ENCODE measurements at places on chromosomes 12 and 14. TPM values are rescaled to one million over a fixed set of nuclear protein-coding genes. Genes with fewer than 3 reads are reported as not detected.

Gene CDCA3
- 53.5 TPM for polyA plus RNA-seq

Gene VASH1
- 39.8 TPM for polyA plus RNA-seq

GRCh38 chr14:47039336-47039735, 387.8 kb upstream of the RPL10L start:
- H3K4me3 ChIP-seq, result no peak overlapping the region
- no peaks in the 10 kb centered on the region for H3K36me3 ChIP-seq
- DNase-seq, result no peak
- H3K4me1 ChIP-seq, result no peaks in the 10 kb centered on the region

GRCh38 chr12:31407562-31407961, 81.6 kb upstream of the SINHCAF start:
- H3K27ac ChIP-seq, result no peak overlapping the region
- H3K4me1 ChIP-seq, result no peaks in the 10 kb centered on the region
- DNase-seq, result no peak
- no peaks in the 10 kb centered on the region for H3K27me3 ChIP-seq
- peaks cover 3% of the 10 kb centered on the region for H3K36me3 ChIP-seq

- H3K27ac ChIP-seq, result no peak overlapping the region
- H3K36me3 ChIP-seq, result no peaks in the 10 kb centered on the region
- no peaks in the 10 kb centered on the region for H3K4me1 ChIP-seq
- no peaks in the 10 kb centered on the region for H3K27me3 ChIP-seq
- DNase-seq, result no peak
These were observed 32.2 kb downstream of the FGD6 start for GRCh38 chr12:95185072-95185471.

Gene PPP1R36
- polyA plus RNA-seq, result not detected

DNA sequence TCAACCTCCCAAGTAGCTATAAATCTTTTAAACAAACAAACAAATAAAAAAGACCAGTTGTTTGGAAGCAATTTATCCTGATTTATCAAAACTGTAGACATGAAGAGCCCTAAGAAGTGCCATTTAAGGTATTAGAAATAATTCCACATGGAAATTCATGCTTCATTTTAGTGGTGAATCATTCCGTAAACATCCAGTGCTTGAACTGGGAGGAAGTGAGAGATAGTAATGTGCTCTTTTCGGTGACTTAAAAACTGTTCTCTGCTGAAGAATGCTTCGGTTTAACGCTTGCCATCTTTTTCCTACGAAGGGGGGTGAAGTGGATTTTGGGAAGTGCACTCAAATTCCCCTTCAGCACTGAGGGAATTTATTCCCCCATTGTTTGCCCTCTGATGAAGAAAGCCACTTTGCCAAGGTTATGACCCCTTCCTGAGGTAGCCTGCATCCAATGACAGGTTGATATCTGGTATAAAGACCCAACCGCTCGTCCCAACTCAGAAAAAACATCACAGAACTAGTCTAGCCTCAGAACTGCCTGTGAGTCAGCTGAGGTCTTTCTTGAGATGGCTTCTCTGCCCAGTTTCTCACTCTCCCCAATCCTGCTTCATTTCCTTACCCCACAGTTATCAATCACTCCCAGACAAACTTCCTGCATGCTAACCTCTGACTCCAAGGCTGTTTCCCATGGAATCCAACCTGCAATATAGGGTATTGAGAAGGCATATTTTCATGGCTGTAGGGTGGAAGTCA, 244.1 kb downstream of the AEBP2 start:
- peak; percentile 99 for DNase-seq
- H3K36me3 ChIP-seq, result no peaks in the 10 kb centered on the region
- H3K4me3 ChIP-seq, result no peak overlapping the region

Gene CHMP4A
- polyA plus RNA-seq, result 46.4 TPM

DNA sequence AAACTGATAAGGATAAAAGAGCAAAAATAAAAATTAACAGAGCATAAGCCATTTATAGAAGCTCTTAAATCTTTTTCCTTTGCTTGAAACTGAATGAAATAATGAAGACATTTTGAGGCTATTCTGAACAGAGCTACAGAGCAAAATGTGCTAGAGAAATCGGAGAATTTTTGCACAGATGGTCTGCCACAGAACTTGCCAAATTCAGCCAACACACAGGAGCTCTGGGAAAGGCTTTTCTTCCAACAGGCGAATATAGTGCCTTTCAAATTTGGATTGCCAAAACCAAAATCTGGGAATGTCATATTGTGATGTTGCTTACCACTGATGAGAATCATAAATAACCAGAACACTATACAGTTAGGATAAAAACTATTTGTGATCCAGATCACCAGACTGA, 406.3 kb downstream of the RPL10L start:
- no peaks in the 10 kb centered on the region for H3K36me3 ChIP-seq
- no peaks in the 10 kb centered on the region for H3K4me1 ChIP-seq
- H3K27ac ChIP-seq, result no peak overlapping the region
- DNase-seq, result no peak
